Hippocampal formation (tissue), 2 donors: ENCODE measurements at places on chromosomes 5 and 9.

- no peak for DNase-seq
These were observed 13.7 kb downstream of the MYMK start for GRCh38 chr9:133510926-133511505.

DNA sequence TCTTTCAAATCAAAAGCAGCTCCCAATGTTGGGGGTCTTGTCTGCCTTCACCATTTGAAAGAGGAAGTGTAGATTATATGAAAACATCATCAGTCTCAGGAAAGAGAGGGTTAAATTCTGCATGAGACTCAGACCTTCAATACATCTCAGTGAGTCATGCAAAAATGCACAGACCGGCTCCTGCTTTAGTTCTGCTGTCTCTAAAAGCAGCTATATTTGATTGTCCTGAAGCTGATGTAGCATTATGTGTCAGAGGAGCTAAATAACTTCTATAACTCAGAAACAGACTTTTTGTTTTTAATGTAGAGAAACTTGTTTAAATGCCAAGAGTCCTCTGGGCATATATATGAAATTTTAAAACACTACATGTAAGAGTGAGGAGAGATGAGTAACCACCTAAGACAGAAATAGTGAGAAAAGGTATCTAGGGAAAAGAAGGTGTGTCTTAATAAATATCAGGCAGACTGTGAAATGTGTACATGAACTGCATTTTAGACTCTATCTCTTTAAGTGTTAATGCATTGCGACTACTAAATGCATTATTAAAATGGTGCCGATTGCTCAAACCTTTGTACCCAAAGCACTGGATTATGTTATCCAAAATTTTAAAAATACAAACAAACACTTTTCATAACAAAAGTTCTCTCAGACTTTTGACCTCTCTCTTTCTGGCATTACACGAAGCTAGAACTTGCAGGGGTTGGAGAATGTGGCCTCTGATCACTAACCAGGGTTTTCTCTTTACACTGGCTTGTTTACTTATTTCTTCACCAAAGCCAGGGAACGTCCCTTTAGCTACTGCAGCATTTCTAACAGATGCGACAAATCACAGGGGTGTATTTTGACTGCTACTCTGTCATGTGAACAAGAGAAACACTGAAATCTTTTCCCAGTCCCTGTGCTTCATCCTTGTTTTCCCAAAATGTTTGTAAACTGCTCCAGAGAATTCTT lies 302.3 kb downstream of the ARL15 start:
- no peak for DNase-seq

- DNase-seq, result no peak
These were observed 40.3 kb upstream of the CEP72 start for GRCh38 chr5:571791-572190.

DNA sequence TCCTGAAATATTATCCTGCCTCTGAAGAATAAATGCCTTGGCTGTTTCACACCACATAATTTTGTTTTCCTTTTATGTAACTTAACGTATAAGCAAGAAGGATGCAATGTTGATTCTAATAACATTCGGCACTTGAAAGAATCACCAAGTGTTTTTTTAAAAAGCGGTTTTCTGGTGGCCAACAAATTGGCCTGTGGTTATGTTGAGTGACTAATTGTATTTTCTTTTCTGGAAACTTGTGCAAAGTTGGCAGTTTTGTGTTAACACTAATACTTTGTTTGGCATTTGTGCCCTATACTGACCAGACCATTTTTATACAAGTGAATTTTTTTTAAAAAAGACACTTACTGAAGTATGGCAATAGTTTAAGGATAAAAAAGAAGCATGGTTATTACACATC lies 452.7 kb downstream of the BNC2 start:
- no peak for DNase-seq

DNA sequence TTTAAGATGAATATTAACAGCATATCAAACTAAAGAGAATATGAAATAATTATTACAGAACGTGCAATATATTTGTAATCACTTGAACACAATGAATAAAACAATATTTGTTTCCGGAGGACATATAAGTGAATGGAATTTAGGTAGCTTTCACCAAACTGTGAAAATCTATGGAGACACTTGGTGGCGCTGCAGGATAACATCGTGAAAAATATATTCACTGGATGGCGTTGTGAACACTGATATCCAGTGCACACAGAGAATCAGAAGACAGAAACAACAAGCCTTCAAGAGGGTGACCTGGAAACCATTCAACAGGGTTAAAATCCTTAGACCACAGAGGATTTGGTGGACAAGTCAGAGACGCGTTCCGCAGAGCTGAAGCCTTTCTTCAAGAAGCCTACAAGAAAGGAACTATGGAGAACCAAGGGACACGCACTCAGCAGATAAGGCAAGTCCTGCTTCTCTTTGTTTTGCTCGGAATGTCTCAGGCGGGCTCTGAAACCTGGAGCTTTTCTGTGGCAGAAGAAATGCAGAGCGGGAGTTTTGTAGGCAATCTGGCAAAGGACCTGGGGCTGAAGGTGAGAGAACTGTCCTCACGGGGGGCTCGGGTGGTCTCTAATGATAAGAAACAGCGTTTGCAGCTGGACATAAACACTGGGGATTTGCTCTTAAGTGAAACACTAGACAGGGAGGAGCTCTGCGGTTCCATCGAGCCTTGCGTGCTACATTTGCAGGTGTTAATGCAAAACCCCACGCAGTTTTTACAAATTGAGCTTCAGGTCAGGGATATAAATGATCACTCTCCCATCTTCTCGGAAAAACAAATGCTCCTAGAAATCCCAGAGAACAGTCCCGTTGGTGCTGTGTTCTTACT lies at the start of gene PCDHB11:
TSS of gene PCDHB11 (plus strand) at position 269 of the 877 bp plus-strand sequence. CDS start at position 417, 148 bp downstream.
- DNase-seq, result no peak

DNA sequence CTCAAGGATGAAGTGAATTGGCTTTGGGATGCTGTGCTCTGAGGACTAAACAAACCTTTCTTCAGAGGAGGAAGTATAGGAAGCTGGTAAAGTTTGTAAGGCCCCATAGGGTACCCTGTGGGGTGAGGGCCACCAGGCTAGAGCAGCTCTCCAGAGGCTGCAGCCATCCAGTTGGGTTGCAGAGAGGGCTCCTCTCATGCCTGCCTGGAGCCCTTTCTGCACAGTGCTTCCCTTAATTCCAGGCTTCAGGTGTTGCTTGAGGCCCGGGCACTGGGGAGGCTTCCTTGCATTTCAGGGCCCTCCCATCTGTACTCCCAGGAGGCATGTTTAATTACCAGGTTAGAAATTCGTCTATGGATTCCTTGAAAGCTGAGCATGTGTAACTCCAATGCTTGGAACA lies 95.3 kb upstream of the FSTL4 start:
- DNase-seq, result no peak

DNA sequence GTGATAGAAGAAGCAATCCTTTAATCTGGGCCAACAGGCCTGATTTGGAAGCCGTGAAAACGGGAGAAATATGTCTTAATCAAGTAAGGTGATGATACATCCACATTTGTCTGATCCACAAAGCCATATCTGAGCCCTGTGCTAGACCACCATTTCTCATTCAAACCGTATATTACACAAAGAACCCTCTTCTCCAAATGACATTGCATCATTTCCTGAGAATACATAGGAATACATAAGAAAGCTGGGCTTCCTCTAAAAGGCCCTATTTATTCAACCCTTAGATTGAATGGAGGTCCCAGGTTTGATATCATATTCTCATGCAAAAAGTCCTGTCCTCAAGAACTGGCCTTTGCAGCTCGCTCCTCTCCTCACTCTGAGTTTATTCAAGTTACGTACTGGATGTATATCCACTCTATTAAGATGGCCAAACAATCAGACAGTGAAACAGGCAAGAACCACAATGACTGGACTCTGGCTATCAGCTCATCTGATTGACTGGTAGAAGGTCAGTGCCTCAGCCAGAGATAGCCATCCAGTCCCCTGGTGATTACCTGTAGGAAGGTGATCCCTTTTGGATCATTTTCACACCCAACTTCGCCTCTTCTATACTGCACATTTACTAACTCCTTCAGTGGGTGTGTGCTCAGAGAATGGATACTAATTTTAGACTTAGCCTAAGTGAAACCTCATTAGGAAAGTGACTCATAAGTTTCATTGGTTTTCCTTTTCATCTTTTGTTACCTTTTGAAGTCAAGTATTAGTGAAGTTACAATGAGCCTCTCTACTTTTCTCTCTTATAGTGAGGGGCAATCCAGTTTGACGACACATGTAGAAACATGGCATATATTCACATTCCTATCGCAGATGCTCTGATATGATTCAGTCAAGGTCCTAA lies 167.6 kb upstream of the WWC1 start:
- no peak for DNase-seq

DNA sequence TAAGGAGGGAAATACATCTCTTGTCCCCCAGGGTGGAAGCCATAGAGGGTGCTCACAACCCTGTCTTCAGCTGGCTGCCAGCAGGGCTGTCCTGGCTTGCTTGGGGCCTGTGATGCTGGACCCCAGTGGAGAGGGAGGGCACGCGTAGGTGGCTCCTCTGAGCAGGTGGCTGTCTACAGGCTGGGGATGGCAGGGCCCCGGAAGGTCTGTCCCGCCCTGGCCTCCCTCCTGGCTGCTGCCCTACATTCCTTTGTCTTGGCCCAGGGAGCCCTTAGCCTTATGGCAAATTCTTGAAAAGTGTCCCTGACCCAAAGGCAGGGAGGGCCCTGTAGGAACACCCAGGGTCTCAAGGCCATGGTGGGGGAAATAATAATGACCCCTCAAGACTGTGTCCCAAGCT lies 224.4 kb downstream of the HSPA4 start:
- DNase-seq, result no peak

DNA sequence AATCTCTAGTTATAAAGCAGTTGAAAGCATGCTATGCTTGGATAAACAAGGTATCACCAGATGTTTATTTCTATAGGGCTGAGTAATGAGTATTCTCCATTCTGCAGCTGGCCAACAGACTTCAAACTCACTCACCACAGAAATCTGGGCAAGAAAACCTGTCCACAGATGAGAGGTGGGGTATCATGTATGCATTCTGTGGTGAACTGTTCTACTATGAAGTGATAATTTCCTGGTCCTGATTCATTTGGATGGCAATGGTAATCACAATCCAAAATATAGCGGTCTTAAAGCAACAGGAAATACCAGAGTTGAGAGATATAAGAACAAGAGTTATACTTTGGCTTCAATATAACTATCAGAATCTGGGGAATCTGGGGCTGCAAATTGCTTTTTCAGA lies 65.9 kb upstream of the EFNA5 start:
- DNase-seq, result no peak

DNA sequence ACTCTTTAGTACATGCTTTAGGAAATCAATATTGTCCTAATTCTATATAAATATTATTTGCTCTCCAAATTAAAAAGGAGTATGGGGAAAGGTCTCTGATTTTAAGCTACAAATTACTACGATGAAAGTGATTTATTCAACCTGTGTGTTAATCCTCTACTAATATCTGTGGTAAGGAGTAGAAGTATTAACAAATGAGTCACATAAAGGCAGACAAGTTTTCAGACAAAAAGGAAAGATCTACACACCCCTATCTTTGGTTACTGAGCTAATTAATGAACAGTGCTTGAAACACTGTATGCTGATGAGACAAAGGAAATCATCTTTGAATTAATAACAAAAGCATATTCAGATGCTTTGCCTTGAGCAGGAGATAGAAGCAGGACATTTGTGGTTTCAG lies 15.9 kb downstream of the LOX start:
- DNase-seq, result no peak

DNA sequence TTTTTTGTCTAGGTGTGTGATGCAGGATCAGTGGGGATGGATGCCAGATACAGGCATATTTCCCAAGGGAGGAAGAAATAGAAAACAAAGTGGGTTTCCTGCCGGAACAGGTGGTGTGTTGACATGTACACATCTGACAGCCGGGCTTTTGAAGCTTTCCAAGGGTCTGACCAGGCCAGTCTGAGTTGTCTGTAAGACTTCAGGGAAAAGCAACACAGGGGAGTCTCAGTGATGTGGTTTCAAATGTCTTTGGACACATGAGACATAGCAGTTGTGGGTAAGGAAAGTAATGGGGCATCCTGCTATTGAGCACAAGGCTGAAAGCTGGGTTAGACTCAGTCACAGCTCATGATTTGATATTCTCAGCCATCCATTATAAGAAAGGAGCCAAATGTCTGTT lies 274.9 kb downstream of the PIK3R1 start:
- DNase-seq, result no peak

DNA sequence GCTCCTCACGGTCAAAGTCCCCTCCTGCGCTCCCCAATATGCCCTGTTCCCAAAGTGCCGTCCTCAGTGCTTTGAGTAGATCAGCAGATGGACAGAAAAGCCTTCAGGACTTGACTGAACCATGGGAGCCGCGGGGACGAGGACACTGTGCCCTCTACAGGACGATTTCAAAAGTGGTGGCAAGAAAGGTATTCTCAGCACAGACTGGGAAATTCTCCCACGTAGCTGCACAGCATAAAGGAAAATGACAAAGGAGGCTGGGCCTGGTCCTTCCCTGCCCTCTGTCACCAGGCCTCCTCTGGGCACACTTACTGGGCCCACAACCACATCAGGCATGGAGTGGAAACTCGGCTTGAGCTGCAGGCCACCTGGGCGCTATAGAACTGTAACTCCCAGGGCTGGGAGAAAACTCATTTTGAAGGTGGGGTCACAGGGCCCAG lies 16.7 kb upstream of the MTMR12 start:
- DNase-seq, result peak; percentile 60

GRCh38 chr5:151805414-151806223 lies 33.9 kb downstream of the G3BP1 start:
- DNase-seq, result no peak

DNA sequence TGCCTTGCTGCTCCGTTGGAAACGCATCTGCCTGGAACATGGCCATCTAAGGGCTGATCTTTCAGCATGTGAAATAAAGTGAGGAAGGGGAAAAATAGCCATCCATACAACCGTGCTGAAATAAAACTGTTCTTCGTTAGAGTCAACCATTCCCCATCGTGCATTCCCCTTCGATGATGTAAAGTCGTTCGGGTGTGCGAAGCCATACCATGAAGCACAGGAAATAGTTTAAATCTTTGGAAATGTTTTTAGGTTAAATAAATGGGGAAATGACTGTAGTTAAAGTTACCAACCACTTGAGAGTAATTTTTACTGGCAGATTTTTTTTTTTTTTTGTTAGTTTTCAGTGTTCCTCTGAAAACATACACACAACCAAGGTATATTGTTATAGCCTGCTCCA lies 302.5 kb downstream of the SH3GL2 start:
- DNase-seq, result no peak

DNA sequence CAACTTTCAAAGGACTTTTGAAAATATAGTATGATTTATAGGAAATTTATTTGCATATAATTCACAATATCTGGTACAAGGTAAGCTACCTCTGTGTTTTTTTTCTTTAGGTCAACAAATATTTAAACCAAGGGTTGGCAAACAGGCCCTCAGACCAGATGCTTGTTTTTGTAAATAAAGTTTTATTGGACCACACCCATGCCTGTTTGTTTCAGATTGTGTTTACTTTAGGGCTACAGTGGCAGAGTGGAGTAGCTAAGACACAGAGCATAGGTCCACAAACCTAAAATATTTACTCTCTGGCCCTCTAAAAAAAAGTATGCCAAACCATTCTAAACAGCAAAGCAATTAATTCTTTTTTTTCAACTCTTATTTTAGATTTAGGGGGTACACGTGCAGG lies 119.7 kb upstream of the CCDC152 start:
- no peak for DNase-seq

GRCh38 chr9:33264003-33264472 lies 470 bp downstream of the BAG1 start:
- DNase-seq, result peak; percentile 36
